ENCODE measurements at places on chromosomes 1 and 21.
A peak's percentile ranks its signal among the peaks of the same experiment; 100 is the strongest.

DNA sequence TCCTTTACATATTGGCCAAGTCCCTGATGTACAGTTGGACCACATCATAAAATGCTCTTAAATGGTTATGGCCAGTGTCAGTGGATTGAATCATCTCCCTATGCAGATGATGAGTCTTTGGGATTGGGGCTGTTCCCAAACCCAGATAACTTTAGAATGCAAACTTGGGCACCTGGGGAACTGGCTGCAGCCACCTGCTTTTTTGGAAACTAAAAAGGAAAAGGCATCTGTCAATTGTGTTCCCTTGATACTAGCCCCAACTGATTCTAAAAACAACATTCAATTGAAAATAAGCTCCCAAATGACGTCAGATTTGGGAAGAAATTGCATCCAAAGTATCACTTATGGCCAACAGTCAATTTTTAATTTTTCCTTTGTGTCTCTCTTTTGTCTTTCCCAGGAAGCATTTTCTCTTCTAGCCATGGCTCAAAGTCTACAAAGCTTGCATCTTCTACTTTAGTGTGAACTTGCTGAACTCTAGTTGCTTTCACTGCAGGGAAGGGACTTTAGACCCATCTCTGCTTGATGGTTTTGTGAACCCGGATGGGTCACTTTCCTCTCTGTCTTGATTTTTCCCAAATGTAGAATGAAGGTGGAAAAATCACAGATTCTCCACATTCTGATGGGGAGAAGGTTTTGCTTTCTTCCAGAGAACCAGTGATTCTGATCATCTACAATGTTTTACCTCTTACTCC lies 402.3 kb upstream of the USP24 start:
- no peak for DNase-seq

GRCh38 chr1:93002781-93003180 lies 41.5 kb upstream of the DIPK1A start:
- no peak for DNase-seq

DNA sequence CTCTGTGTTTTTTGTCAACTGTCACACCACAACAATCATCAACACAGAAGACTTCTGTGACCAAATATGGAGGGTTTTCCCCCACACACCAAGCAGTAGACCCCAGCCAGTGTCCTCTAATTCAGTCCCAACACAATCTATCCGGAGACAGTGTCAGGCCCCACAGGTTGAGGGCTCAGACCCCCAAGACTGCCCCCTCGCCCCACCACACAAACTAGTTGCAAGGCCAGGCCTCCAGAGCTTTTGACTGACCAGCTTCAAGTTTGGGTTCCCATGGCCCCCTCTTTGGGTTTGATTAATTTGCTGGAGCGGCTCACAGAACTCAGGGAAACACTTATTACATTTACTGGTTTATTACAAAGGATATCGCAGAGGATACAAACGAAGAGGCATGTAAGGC lies 37.2 kb downstream of the NEK2 start:
- DNase-seq, result peak; percentile 13

DNA sequence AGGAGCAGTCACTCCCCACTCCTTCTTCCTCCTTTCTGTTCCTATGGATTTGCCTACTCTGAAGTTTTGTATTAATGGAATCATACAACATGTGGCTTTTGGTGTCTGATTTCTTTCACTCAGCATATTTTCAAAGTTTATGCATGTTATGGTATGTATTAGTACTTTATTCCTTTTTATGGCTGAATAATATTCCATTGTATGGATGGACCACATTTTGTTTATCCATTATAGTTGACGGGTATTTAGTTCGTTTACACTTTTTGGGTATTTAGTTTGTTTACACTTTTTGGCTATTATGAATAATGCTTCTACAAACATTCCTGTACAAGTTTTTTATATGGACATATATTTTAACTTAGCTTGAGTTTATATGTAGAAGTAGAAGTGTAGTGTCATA lies 113.1 kb downstream of the PCBP3 start:
- no peak for DNase-seq

GRCh38 chr1:42173155-42173933 lies 8.8 kb upstream of the GUCA2A start:
- peak; percentile 93 for DNase-seq

DNA sequence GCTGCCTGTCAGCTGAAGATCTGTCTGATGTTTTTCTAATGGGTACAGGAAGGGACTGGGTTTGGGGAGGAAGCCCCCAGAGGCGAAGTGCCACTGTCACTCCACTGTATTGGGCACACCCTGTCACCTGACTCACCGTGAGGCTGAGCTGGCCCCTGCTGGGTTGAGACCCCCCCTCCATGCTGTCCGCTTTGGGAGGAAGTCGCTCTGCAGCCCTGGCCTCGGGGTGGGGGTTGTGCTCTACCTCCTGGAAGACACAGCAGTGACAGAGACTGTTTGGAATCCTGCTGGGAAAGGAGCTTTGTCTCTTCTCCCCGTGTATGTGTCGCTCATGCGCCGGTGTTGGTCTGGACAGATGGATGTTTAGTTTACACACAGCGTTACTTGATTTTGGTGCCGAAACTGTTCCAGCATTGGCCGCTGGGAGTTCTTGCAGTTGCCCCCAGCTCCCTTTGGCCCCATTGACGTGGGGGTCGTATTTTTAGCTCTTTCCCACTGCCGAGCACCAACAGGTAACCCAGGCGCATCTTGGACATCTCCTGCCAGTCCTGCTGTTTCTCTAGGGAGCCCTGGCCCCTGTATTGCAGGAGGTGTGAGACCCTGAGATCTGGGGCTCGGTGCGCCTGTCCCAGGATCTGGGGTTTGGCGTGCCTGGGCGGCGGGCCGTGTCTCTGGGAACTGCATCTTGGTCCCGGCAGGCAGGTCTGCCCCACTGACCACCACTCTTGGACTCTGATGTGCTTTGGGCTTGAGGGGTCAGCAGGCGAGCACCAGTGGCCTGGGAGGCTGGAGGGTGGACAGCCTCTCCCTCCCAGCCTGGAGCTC lies 30.3 kb downstream of the SLX9 start:
- DNase-seq, result no peak

DNA sequence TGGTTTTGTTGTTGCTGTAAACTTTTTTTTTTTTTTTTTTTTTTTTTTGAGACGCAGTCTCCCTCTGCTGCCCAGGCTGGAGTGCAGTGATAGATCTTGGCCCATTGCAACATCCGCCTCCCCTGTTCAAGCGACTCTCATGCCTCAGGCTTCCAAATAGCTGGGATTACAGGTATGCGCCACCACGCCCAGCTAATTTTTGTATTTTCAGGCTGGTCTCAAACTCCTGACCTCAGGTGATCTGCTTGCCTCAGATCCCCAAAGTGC lies 78.9 kb upstream of the SLC45A1 start:
- no peak for DNase-seq

GRCh38 chr21:26909972-26910371 lies 56.9 kb downstream of the ADAMTS5 start:
- peak; percentile 82 for DNase-seq

DNA sequence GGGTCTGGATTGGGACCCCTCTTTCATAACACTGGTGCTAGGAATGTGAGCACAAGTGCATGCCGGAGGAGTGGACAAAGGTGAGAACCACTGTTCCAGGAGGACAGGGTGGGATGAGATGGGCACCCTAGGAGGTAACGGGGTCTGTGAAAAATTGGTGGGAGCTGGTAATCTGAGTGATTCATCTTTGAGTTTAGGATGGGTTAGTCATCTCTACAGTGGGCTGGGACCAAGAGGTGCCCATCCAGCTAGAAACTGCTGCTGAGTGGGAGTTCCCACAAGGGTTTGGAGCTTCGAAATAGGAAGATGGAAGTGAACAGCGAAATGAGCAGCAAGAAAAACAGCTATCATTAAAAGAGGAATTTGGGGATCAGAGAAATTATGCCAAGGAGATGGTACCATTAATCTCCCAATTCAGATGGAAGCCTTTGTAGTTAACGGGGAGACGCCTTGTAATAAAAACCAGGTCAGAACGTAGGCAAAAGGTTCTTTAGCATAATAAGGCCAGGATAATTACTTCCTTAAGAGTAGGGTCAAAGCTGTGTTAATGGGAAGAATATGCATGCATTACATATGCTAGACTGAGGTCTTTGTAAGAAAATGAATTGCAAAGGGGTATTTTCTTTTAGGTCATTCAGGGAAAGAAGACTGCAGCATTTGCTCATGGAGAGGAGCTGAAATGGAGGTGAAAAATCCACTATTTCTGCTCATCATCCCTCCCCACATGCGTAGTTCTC lies 55.5 kb downstream of the OLFML3 start:
- DNase-seq, result peak; percentile 58

- DNase-seq, result no peak
These were observed 3.6 kb downstream of the KIF2C start for GRCh38 chr1:44743211-44743610.
